ENCODE measurements at places on chromosomes 16 and 17. TPM values are rescaled to one million over a fixed set of nuclear protein-coding genes. Genes with fewer than 3 reads are reported as not detected.

DNA sequence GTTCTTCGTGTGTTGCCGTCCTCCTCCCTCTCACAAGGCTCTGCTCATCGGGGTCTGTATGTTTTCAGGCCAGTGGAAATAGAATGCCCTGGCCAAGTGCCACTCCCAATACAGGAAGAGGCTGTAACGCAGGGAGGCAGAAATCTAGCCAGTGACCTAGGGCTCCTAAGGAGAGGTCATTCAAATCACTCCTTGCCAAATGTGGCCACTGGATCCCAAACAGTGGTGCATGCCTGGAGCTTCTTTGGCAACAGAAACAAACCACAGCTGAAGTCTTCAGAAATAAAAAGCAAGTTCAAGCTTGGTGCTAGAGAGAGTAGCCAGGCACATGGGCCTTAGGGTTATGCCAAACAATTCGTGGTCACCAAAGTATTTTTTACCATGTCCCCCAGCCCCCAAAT, 66.1 kb downstream of the SMG6 start:
- no peak for DNase-seq

PRSS53 gene
- 0.44 TPM for polyA plus RNA-seq

DNA sequence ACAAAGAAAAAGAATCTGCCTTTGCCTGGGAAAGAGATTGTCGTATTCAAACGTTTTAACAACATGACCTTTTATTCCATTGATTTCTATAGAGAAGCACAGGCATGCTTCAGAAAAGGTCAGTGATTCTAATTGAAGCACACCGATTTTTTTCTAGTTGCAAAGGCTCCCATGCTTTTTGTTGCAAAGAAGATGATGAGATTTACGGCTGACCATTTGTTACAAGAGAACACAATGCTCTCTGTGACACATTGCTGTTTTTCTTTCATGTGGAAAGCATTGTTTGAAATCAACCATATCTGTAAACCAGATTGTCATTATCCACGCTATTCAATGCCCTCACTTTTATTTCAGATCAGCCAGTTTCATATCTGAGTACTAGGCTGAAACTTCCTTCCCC, 99.8 kb downstream of the NLK start:
- no peak for DNase-seq

- no peak for DNase-seq
Observed at GRCh38 chr16:79769928-79770243, 169.3 kb upstream of the MAF start.

GRCh38 chr16:67746846-67747245, 27.7 kb upstream of the GFOD2 start:
- no peak for DNase-seq

GRCh38 chr16:20049831-20050230, 23.9 kb downstream of the GPR139 start:
- no peak for DNase-seq

GRAPL gene
- polyA plus RNA-seq, result 1.00 TPM

DNA sequence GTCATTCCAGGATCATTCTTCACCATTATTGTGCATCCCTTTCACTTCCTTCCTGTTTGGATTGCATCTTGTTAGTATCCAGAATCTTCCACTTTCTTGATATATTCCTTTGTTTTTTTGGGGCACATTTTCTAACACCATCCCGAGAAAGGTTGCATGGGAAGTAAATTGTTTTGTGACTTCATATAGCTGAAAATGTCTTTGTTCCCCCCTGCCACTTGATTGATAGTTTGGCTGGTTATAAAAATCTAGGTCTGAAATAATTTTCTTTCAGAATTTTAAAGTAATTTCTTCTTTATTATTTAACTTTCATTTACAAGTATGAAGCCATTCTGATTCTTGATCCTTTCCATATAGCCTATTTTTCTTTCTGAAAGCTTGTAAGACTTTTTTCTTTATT, 32.7 kb downstream of the GAN start:
- no peak for DNase-seq

DNA sequence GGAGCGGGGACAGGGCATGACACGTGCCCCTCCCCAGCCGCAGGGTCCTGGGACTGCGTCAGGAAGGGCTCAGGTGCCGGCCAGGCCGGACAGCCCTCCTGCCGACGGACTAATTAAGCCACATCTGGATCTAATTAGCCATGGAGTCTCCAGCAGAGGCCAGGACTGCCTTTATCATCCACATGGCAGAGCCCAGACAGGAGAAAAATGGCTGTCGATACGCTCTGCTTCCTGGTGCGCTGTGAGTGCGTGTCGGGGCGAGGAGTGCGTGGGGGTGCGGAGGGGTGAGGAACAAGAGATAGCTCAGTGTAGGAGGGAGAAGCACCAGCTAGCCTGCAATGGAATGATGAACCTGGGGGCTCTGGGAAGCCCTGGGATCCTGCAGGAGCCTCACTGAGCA, 218.8 kb downstream of the IRF8 start:
- DNase-seq, result no peak

- DNase-seq, result no peak
Observed at GRCh38 chr17:48564188-48565021, 13.7 kb downstream of the HOXB4 start.

GRCh38 chr17:71252436-71252835, 868.4 kb upstream of the SOX9 start:
- DNase-seq, result no peak

DNA sequence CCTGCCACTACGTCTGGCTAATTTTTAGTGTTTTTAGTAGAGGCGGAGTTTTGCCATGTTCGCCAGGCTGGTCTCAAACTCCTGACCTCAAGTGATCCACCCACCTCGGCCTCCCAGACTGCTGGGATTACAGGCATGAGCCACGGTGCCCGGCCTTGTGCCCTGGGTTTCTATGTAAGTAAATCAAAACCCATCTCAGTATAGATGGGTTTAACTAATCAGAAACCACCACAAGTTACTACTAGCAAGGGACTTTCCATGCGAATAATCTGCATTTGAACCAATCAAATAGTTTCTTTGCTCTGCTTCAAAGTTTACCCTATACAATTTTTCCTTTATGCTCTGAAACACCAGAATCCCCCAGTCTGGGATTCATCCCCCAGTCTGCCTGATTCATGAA, 16.5 kb upstream of the EIF1 start:
- DNase-seq, result no peak

DNA sequence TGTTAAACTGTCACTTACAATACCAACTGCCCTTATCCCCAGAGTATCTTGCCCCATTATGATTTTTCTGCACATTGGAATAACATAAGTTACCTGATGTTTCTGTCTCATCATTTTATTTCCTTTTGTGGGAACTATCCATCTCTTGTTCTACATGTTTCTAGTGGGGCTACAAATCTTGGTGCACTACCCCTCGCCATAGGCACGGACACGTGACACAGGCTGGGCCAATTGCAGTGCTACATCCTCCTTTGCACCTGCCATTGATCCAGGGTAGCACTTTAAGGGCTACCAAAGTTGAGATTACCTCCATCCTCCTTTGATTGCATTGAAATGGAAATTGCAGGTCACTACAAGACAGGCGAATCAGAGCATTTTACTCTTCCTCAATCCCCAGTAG, 14.2 kb upstream of the SYT17 start:
- no peak for DNase-seq

DNA sequence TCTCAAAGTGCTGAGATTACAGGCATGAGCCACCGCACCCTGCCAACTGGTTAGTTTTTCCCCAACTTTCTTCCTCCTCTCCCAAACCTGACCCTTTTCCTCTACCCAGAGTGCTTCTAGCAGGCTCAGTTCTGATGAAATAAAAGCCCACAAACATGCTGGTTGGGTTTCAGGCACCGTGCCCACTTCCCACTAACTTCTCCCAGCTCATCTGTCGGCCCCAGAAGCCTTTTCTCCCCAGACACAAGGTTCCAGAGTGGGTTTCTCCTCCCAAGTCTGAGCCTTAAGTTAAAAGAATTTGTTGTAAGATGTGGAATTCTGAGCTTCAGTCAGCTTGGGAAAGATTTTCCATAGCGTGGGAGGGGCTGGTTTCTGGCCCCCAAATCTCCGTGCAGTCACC, 11.5 kb upstream of the SCN4A start:
- DNase-seq, result no peak
